ENCODE measurements at places on chromosomes 3 and 15.

DNA sequence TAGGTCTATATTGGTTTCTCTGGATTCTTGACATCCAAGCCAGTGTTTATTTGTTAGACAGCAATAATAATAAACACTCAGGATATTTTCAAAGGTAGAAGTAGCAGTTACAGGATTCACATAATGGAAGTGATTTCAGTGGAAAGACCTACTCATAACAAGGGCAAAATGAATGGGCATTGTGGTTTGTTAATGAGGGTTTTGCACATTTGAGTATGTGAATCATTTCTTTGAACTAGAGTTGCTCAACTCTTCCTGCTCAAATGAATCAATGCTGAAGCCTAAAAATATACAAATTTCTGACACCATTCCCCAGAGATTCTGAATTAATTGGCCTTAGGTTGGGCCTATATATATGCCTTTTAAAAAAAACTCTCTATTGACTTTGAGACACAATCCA lies 4.1 kb upstream of the COL6A5 start:
- peak; percentile 40 for DNase-seq

DNA sequence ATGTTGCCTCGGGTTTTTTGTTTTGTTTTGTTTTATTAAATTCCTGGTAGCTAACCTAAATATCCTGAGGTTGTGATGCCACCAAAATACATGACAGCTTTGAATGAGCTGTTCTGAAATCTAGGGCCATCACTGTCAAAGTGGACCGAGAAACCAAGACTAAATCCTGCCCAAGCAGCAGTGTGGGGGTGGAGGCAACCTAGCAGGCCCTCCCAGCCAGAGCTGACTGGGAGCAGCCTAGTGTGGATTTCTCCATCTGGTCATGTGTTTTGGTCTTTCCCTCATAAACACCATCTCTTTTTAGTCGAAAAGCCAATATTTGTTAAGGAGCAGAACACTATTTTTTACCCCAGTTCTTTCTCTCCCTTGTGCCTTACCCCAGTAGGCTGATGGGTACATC lies 52.2 kb downstream of the LARS2 start:
- DNase-seq, result no peak

DNA sequence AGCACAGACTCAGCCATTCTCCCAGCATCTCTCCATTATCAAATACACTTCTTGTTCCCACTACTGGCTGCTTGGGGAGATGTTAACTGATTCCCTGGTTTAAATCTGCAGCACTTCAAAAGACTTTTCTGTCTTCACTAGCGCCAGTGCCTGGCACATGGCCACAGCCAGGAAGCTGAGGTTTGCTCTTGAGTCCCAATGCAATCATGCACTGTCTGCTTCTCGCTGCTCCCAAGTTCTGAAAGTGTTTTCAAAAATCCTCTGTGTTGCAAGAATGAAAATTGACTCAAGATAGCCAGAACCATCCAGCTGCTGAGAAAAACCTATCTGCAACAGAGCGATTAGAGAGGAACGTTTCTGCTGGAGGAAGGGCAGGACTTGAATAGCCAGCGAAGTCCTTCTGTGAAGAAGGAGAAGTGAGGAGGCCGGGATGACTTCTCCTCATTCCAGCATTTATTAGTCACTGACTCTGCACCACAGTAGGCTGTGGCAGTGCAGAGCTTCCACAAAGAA lies 358.4 kb upstream of the NR2F2 start:
- peak; percentile 50 for DNase-seq

DNA sequence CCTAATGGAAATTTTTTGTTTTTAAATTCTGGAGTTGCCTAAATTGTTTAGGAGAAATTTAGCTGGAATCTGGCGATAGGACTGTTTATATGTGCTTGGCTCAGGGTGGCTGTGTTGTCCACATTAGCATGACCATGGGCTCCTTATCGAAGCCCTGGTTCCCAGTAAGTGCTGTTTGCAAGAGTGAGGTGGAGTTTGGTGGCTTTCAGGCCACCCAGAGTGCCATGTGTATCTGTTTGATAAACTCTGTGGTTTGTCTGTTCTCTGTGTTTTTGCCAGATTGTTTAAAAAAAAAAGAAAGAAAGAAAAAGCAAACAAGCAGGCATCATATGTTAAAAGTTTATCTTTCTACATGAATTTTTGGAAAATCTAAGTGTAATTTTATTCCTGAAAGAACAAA lies 51.5 kb downstream of the PLCL2 start:
- DNase-seq, result no peak
